Stimulated activated CD4-positive, alpha-beta T cell treated with anti-CD3 and anti-CD28 coated beads, Interleukin-15, amount 100 ng/mL, for 1 hour (primary cell): ENCODE measurements at places on chromosomes 3 and 15.

DNA sequence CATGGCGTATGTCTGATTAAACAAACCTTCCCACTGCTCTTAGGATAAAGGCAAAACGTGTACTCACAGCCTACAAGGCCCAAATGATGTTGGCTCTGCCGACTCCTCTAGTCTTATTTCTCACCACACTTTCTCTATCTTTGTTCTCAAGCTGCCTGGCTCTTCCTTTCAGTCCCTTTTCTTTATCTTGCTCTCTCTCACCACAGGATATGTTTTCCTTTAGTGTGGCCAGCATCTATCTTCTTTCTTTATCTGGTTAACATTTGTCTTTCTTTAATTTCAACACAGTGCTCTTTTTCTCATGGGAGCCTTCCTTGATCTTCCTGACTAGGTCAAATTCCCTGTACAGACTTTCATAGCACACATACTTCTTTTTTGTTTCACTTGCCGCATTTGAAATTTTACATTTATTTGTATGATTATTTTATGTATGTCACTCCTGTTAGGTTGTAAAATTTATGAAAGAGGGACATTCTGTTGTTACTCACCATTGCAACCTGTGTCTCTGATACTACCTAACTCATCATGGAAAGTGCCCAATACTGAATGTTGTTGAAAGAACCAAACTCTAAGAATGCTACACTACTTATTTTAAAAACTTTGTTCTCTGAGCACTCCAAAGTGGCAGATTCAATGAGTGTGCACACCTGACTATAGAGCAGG is 328.9 kb upstream of the CBLB start:
- no peak for DNase-seq

GRCh38 chr3:53844262-53845102 is 1.7 kb downstream of the CHDH start:
- no peak for DNase-seq

- DNase-seq, result no peak
Measured at GRCh38 chr15:33742306-33742705, 226.0 kb upstream of the CHRM5 start.

GRCh38 chr15:40282147-40282868 is 556 bp downstream of the ANKRD63 start:
- DNase-seq, result peak; percentile 37

GRCh38 chr3:13378155-13378554 is 42.0 kb downstream of the NUP210 start:
- DNase-seq, result no peak

DNA sequence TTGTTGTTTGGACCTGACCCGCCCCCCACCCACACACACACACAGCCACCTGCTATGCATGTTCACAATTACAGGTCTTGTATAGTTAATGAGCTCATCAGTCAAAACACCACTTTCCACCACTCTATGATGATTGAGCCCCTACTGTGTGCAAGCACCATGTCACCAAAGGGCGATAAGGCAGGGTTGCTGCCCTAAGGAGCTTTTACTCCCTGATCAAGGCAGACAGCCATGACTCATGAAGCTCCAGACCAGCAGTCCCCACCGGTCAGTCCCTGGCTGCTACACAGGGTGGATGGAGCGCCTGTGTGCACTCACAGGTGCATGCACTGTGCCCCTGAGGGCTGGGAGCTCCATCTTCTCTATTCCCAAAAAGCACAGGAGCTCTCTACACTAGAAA is 270.6 kb downstream of the CLSTN2 start:
- DNase-seq, result no peak

GRCh38 chr15:31069360-31070000 is 32.0 kb downstream of the TRPM1 start:
- no peak for DNase-seq

DNA sequence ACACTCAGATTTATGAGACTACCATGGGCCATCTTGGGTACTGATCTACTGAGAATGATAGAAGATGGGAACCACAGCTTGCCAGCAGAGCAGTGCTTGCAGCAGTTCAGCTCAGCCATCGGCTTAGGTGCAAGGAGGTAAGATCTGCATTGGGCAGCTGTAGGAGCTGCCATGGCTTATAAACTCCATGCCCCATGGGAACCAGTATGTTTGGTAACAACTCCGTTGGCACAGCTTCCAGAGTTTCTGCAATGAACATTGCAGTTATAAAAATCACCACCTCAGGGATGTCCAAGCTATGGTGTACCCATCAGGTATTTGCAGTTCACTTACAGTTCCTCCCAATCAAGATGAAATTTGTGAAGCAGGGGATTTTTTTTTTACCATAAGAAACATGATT is 299.1 kb upstream of the ROPN1 start:
- DNase-seq, result no peak

DNA sequence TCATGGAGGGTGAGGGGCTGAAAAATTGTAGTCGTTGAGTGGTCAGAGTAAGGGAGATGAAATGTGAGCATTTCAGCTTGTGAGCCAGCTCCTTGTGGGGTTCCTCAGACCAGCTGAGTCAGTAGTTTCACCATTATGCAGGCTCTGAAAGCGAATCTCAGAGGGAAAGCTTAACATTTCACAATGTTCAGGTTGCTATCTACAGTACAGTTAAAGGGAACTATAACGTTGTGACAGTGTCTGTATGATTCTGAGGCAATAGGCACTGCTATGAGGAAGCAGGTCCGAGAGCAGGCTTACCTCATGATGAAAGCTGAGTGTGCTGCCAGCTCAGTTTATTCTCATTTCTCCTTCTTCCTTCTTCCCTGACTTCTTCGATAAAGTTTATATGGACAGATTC is 469.6 kb downstream of the EDEM1 start:
- DNase-seq, result no peak

- DNase-seq, result no peak
Measured at GRCh38 chr15:84826369-84826823, 9.2 kb downstream of the ALPK3 start.

DNA sequence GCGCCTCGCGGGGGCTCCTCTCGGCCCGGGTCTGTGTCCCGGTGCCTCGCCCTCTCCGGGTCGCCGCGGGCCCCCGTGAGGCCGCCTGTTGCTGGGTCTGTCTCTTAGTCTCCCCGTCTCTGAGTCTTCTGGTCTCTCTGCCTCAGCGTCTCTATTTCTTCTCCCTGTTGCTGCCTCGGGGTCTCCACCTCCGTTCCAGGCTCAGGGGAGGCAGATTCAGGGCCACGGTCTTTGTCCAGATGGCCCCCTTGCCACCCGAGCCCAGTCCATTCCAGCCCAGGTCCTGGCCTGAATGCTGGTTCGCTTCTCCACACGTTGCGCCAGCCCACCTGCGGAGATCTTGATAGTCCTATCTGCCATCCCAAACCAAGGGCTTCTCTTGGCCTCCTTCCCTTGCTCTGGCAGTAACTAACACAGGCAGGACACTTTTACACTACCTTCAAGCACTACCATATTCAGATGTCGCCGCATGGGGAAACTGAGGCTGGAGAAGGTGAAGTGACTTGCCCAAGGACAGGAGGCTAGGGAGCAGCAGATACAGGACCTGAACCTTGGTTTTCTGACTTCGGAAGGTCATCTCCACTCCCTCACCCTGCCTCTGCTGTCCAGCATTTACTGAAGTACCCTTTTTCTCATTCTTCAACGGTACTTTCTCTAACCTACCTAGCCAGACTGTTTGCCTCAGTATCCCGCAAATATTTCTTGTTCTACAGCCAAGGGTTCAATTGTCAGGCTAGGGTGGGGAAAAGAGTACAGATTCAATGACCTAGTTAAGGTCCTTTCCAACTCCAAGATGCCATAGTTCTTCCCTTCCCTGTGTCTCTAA is 616 bp upstream of the IGDCC4 start:
- no peak for DNase-seq

- no peak for DNase-seq
Measured at GRCh38 chr3:188819939-188820338, 351.8 kb upstream of the TPRG1 start.

GRCh38 chr3:26358405-26358804 is 264.2 kb upstream of the LRRC3B start:
- DNase-seq, result no peak

GRCh38 chr3:57627976-57628375 is 30.8 kb upstream of the ARF4 start:
- DNase-seq, result no peak

GRCh38 chr3:8757551-8758518 is 11.6 kb downstream of the OXTR start:
- DNase-seq, result no peak

DNA sequence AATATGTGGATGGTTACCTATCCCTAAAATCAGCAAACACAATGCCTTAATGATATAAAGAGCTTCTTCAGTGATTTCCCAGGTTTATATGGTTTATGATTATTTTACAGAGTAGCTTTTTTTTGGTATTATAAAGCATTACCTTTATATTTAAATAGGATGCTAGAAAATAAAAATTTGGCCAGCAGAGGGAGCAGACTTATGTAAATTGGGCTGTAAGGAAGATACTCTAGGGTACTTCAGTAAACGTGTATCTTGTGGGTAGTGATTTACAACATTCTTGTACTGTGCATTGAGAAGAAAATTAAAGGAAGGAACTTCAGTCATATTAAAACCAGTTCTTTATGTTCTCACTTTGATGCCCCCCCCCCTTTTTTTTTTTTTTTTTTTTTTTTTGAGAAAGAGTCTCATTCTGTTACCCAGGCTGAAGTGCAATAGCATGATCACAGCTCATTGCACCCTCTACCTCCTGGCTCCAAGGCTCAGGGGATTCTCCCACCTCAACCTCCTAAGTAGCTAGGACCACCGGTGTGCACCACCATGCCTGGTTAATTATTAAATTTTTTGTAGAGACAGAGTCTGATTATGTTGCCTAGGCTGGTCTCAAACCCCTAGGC is 167.9 kb downstream of the BBX start:
- no peak for DNase-seq

DNA sequence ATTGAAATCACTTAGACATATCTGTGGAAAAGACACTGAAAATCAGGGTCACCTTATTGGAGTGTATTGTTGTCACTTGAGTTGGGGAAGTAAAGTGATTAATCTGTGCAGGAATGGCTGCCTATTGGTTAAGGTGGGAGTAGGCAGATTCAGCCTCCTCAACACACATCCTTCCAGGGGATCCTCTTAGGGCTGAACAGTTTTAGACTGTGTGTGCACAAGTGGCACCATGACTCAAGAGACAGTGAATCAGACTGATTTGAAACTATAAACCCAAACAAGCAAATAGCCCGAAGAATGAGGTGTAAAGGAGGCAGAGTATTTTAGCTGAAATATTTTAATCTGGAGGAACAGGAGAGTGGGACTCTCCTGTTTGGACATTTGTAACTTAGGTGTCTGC is 4.9 kb downstream of the ABHD17C start:
- no peak for DNase-seq

DNA sequence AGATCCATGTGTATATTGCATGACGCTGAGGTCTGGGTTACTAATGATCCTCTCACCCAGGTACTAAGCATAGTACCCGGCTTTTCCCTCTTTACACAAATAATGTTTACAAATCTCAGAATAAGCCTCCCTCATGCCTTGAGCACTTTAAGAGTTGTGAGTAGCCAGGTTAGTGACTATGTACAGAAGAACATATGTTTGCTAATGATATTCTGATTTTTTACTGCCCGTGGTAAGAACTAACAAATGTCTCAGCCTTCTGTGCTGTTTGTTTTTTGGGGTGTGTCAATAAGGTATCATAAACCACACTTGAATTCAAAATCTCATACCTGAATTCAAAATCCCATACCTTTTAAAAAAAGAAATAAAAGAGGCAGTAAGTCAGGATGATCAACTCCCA is 59.5 kb downstream of the ABCC5 start:
- DNase-seq, result no peak

- DNase-seq, result no peak
Measured at GRCh38 chr15:61992518-61992917, 67.7 kb downstream of the VPS13C start.

DNA sequence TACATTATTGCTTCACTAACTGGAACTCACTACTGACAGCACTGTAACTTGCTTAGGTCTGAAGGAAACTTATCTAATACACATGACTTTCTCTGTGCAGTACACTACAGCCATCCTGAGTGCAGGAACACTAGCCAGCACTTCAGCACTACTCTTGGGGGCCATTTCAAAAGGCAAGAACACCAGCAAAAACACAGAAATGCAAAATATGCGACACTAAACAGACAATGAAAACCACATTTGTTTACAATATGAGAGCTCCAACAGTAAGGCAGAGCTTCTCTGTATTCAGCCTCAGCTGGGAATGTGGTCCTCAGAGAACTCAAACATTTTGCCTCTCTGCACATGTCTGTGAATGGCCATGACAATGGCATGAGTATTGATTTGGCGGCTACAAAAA is 109.6 kb downstream of the ARRDC4 start:
- no peak for DNase-seq

GRCh38 chr3:194871864-194872668 is 186.4 kb downstream of the FAM43A start:
- DNase-seq, result no peak

DNA sequence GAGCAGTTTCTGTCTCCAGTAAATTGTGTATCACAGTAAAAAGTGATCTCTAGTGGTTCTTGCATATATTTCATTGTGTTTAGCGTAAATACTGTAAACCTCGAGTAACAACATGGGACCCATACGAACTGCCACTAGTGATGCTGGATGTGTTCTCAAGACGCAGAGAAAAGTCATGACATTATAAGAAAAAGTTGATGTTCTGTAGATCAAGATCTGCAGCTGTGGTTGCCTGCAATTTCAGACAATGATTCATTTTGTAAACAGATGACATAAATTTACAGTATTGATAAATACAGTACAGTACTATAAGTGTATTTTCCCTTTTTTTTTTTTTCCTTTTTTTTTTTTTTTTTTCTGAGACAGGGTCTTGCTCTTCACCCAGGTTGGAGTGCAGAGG is 100.1 kb downstream of the DPH6 start:
- DNase-seq, result no peak

GRCh38 chr3:194928227-194928626 is 242.5 kb downstream of the FAM43A start:
- no peak for DNase-seq

DNA sequence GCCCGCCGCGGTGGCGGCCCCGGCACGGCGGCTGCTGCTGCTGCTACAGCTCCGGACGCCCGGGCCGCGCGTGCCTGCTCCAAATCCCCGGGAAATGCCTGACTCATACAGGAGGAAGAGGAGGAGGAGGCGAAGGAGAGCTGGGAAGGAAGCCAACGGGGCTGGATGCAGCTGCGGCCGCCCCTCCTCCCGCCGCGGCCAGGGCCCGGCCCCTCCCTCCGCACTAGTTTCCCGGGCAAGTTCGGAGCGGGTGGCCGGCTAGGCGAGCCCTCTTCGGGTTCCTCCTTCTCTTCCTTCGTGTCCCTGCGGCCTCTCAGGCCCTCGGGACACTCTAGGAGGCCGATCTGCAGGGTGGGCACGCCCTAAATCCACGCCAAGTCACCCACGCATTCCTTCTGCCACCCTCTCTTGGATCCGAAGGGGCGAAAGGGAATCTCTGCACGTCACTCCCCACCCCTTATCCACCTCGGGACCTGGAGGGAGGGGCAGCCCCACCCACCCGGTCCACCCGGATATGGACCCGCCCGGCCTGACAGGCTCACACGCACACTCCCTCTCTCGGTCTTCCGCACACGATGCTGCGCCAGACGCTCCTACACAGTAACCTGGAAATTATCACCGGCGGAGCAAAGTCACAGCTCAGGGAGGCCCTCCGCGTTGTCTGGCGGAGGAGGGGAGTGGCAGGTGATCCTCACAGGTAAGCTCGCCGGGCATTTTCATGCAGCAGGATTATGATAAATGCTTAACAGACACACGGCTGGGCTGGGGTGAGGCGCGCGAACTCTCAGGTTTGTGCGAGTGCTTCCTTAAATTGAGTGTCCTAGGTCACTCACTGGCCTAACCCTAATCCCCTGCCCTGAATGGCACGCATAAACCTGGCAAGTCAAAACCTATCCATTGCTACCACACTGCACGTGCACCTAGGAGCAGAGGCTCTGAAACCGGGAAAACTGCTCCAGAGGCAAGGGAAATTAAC is at the start of the genes OSBPL10 and ZNF860:
Gene OSBPL10 (minus strand): TSS at position 57 of the 976 bp plus-strand sequence. CDS start 83 bp downstream, outside the sequence.
Gene ZNF860 (plus strand): TSS at position 545 of the 976 bp plus-strand sequence. CDS start 7,330 bp downstream, outside the sequence.
- peak; percentile 6 for DNase-seq

GRCh38 chr3:131007782-131008181 is 18.8 kb downstream of the ASTE1 start:
- no peak for DNase-seq
